Inflammatory macrophage treated with lipopolysaccharide for 1 hour (primary cell): ENCODE measurements at places on chromosomes 7 and 10.

DNA sequence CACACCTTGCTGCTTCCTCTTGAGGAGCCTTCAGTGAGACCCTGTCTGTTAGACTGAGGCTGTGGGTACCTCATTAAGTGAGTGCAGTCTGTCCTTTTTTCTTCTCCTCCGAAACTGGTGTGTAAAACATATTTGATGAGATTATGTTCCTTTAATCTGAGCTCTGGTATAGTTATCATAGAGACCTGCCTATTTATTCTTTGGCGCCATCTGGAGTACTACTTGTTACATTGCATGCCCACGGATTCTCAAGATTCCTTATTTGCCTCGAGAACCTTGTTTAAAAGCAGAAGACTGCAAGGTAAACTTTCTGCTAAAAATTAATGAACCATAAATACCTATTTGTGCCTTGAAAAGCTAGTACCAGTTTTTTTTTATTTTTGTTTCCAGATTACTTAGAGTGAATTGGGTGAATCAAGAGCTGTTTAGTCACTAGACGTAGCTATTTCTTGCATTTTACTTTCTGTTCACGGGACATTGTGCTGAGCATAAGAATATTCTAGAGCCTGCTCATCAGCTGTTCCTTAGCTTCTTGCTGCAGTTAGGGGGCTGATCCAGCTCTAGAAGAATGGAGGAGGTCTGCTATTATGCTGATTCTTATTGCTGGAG, 16.9 kb upstream of the STMP1 start:
- peak; percentile 72 for DNase-seq

GRCh38 chr7:108138911-108139310, 8.8 kb upstream of the LAMB4 start:
- no peak for DNase-seq

DNA sequence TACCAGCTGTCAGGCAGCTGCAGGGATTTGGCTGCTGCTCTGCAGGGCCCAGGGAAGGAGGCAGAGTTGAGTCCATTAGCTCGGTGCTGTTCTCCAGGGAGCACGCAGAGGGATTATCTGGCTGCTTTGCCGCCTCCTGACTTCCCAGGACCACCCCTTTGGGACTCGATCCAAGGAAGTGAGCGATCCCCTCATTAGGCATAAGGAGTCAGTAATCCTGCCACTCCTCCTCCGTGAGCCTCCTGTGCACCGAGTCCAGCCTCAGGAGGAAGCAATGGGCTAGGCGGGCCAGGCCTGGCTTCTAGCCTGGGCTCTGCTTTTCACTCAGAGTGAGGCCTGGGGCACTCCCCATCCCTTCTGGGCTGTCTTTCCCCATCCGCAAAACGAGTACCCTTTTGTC, 417.9 kb downstream of the RPS24 start:
- no peak for DNase-seq

GRCh38 chr7:1966631-1967200, 266.0 kb downstream of the MAD1L1 start:
- DNase-seq: no peak

- no peak for DNase-seq
Measured at GRCh38 chr7:158975526-158976467, 119.4 kb downstream of the DYNC2I1 start.

DNA sequence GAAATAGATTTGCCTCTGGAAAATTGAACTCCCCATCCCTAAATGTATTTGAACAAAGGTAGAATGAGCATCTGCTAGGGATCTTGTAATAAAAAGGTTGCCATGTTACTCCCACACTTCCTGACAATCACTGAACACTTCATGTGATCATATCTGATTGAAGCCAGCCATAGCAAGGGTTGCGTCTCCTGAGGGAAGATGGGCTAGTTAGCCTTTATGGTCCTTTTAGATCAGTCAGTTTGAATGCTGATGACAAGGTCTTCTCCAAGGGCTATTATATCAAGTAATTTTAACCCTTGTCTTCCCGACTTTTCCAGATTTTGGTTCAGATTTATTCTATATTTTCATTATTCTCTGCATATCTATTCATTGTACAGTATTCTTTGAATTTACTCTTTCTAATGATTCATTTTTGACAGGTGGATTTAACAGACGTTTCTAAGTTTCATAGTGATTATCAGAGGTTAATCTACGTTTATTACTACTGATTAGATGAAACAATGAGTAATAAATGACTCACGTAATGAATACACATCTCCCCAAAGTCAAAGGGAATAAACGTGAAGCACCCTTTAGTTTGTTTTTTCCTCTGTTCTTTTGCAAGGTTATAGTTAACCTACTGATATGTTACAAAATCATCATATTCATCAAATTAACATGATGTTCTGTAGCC, 28.1 kb downstream of the CSGALNACT2 start:
- no peak for DNase-seq

GRCh38 chr7:135620980-135621850, 41.1 kb upstream of the STMP1 start:
- DNase-seq: peak; percentile 81

DNA sequence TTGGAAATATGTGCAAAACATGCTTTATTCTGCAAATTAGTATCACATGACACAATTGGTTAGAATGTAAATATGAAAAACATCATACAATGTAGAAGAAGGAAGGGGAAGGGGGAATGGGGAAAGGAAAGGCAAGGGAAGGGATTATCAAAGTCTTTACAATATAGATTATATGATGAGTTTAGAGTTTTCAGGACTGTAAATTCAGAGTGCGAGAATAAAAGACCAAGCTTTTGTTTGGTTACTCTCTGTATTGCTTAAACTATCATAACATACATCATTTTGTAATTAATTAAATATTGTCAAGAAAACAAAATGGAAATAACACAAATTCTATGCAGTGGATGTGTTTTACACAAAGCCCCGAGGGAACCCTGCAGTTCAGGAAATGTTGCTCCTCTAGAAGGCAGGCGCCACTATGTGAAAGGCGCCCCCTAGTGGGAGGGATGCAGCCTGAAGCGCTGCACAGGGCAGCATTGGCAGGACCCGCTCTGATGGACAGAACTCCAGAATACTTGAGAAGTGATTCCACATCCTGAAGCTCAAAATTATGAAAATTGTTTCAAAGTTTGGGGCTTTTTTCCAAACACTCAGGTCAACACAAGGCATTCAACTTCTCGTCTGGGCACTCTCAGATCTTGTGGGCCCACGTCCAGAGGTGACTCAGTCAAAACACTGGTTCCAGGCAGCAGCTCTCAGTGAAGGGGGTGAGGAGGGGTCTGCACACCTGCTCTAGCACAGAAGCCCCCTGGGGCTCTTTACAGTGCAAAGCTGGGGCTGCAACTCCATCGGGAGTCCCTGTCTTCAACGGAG, 31.6 kb upstream of the TMEM254 start:
- peak; percentile 83 for DNase-seq

DNA sequence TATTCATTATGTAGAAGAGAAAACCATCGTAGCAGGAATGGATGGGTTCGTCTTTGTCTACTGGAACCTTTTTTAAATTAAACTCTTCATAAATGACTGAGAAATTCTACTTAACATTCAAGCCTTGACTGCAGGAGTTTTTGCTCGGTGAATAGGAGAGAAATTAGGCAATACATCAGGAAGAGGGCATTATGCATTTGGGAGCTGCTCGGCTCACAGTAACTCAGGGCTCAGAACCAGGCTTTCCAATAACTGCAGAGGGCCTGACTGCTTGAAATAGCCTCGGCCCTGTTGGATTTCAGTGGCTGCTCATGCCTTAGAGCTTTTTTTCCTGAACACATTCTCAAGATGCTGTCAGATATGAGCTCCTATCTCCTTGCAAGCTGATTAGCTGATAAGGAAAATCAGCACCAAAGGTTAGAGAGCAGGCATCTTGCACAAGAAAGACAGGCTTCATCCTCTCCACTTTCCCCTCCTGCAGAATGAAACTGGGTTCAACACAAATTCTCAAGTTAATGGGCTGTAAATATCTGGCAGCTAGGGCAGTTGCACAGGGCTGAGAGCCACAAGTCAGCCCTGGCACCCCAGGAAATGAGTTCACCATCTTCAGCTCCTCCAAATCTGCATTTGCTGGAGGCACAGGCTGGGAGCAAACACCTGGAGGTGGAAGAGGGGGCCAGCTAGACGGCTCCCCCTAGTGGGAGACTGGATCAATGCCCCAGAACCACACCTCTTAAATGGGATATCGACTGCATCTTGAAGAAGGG, 24.3 kb downstream of the TECTB start:
- DNase-seq: peak; percentile 27

DNA sequence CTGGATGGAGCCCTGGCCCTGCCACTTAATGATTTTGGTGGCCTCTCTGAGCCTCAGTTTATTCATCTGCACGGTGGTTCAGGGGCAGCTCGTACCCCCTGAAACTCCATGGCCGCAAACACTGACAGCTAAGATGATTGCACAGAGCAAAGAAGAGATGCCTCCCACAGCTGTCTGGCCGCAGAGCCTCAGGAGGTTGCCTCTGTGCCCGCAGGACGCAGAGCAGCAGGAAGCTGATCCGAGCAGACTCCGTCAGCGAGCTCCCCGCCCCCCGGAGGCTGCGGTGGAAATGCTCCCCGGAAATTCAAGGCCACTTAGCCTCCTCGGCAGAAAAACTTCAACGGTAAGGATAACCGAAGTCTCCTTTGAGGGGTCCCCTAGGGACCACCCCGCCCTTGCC, 30.2 kb upstream of the C10orf53 start:
- no peak for DNase-seq

GRCh38 chr7:151903249-151904032, 26.5 kb upstream of the PRKAG2 start:
- no peak for DNase-seq

GRCh38 chr10:14917827-14918226, 36.1 kb downstream of the DCLRE1C start:
- DNase-seq: no peak

GRCh38 chr10:86992456-86992855, 24.2 kb downstream of the ADIRF start:
- DNase-seq: no peak

GRCh38 chr7:30510124-30511075, 5.8 kb upstream of the GGCT start:
- peak; percentile 62 for DNase-seq
